ENCODE measurements at places on chromosomes 2 and 18.

DNA sequence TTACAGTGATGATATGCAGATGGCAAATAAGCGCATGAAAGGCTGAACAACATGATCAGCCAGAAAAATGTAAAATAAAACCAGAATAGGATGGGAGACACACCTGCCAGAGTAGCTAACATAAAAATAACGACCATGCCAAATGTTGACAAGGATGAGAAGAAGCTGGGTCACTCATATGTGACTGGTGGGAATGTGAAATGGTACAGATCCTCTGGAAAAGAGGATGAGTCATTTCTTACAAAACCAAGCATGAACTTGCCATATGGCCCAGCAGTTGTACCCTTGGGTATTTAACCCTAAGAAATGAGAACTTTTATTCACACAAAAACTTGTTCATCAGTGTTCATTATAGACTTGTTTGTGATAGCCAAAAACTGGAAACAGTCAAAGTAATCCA, 143.8 kb downstream of the SH3BP4 start:
- no peak for DNase-seq

GRCh38 chr2:196510246-196510645, 129.3 kb upstream of the CCDC150 start:
- DNase-seq: no peak

DNA sequence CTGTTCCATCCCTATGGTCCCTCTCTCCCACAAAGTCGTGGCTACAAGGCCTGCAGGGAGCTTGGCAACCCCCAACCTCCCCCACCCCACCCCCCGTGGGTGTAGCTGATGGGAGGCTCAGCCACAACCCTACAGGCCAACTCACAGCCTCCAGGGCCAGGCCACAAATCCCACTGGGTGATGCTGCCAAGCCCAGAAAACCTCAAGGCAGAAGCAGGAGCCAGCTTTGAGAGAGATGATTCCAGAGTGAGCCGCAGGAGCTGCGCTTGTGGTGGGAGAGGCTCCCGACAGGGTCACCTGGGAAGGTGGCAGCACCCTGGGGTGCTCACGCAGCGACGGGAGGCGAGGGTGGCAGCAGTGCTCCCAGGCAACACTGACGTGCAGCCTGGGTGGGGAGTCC, 44.8 kb downstream of the ADCY3 start:
- no peak for DNase-seq

GRCh38 chr2:29613792-29614266, 307.6 kb downstream of the ALK start:
- no peak for DNase-seq

DNA sequence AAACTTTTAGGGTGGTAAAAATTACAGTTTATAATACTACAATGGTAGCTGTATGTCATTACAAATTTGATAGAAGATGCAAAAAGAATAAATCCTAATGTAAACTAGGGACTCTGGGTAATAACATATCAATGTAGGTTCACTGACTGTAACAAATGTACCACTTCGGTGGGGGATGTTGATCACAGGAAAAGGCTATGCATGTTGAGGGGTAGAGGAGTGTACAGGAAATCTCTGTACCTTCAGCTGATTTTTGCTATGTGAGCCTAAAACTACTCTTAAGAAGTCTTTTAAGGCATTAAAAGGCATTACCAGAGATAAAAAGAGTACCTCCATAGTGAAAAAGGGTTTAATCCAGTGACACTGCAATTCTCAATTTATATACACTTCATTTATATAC, 25.0 kb downstream of the TRIP12 start:
- DNase-seq: no peak

DNA sequence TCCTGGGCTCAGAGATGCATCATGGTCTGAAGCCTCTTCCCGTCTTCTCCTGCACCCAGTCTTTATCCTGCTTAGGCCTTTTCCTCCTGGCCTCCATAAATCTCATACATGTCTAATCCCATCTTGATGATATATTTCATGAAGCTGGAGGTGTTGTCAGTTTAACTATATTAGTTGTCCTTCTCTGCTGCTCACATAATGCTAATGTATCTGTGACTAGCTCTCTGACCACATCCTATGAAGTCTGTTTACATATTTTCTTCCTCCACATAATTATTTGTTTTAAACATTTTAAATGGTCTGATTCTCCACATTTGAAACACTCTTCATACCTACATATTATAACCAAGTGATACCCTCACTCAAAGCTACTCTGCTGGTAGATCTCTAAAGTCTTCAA, 315.2 kb upstream of the RND3 start:
- DNase-seq: no peak

- no peak for DNase-seq
These were observed 40.0 kb upstream of the ITSN2 start for GRCh38 chr2:24400207-24400907.
